ENCODE measurements at places on chromosomes 12 and 14.

GRCh38 chr12:71057330-71057729 lies 100.5 kb downstream of the TSPAN8 start:
- H3K36me3 ChIP-seq: no peaks in the 10 kb centered on the region
- H3K4me3 ChIP-seq: no peak overlapping the region

GRCh38 chr12:93802293-93802692 lies 125.1 kb downstream of the CRADD start:
- H3K4me1 ChIP-seq: peaks cover 32% of the 10 kb centered on the region
- no peak for DNase-seq
- H3K4me3 ChIP-seq: no peak overlapping the region
- no peaks in the 10 kb centered on the region for H3K27me3 ChIP-seq

GRCh38 chr12:87861791-87862190 lies 167.4 kb downstream of the C12orf50 start:
- H3K27me3 ChIP-seq: no peaks in the 10 kb centered on the region
- no peaks in the 10 kb centered on the region for H3K36me3 ChIP-seq

- no peaks in the 10 kb centered on the region for H3K4me1 ChIP-seq
- no peaks in the 10 kb centered on the region for H3K27me3 ChIP-seq
- no peaks in the 10 kb centered on the region for H3K36me3 ChIP-seq
- no peak for DNase-seq
- no peak overlapping the region for H3K4me3 ChIP-seq
These were observed 102.8 kb upstream of the TMCC3 start for GRCh38 chr12:94753036-94753679.

GRCh38 chr12:90069711-90070110 lies 361.1 kb upstream of the ATP2B1 start:
- no peaks in the 10 kb centered on the region for H3K36me3 ChIP-seq
- DNase-seq: no peak
- H3K4me3 ChIP-seq: no peak overlapping the region
- no peak overlapping the region for H3K27ac ChIP-seq
- no peaks in the 10 kb centered on the region for H3K27me3 ChIP-seq

DNA sequence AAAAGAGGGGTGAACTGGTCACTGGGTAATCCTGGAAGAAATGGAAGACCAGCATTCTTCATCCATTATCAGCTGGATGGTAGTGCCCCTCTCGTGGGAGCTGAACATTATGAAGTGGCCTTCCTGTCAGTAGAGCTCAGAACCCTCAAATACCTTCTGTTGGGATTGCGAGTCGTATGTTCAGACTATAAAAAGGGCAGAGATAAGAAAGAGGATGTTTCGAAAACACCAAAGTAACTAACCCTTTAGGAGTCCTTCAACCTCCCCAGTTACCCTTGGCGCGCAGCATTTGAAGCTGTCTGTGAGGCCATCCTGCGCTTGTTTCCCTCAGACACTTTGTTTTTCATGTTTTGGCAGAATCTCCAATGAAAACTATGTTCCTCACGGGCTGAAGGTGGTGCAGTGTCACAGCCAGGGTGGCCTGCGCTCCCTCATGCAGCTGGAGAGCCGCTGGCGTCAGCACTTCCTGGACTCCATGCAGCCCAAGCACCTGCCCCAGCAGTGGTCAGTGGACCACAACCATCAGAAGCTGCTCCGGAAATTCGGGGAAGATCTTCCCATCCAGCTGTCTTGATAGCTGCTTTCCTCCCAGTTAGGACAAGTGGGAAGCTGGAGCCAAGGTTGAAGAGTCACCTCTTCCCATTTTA lies 19.3 kb upstream of the GALNT16 start:
- H3K27ac ChIP-seq: no peak overlapping the region
- H3K4me1 ChIP-seq: peaks cover 5% of the 10 kb centered on the region
- H3K27me3 ChIP-seq: no peaks in the 10 kb centered on the region
- no peaks in the 10 kb centered on the region for H3K36me3 ChIP-seq
- DNase-seq: no peak
- H3K4me3 ChIP-seq: no peak overlapping the region

DNA sequence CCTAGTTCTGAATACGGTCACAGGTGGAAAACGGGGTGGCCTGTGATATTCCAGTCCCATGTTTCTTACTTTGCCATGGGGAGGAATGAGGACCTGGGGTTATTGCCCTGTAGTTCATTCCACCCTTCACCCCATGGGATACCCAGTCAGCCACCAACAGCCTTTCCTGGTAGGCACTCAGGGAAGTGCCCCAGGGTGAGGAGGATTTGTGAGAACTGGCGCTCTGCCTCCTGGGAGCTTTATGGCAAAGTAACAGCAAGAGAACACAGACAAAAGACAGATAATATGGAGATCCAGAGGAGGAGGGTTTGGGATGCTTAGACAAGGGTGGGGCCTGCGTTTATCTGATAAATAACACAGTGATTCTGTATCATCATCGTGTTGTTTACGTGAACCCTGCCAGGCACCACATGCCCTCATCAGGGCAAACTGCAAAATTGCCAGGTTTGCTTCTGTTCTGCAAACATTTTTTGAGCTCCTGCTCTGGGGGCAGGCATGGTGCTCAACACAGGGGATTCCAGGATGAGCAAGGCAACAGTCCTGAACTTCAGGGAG lies 223.5 kb downstream of the SLC41A2 start:
- H3K27me3 ChIP-seq: no peaks in the 10 kb centered on the region
- no peak for DNase-seq
- no peaks in the 10 kb centered on the region for H3K36me3 ChIP-seq
- no peak overlapping the region for H3K4me3 ChIP-seq
- no peak overlapping the region for H3K27ac ChIP-seq

DNA sequence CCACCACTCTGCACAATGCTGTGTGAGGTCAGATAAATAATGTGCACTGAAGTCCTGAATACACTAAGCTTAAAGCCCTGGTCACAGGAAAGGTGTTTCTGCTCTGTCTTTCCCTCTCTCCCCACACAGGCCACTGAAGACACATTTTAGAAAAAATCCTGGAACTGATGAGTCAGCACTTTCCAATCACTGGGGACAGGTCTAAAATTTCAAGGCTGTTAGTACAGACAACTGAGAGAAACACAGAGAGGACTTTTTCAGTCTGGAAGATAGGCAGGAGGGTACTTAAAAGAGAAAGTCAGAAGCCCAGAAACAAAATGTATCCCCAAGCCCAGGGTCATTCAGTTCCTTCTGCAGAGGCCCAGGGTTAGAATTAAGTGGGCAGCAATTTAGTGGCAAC lies 333.9 kb upstream of the CCDC196 start:
- DNase-seq: no peak
- no peak overlapping the region for H3K4me3 ChIP-seq
- H3K4me1 ChIP-seq: peaks cover 4% of the 10 kb centered on the region
- H3K27me3 ChIP-seq: no peaks in the 10 kb centered on the region

- no peaks in the 10 kb centered on the region for H3K27me3 ChIP-seq
- no peaks in the 10 kb centered on the region for H3K36me3 ChIP-seq
- no peak for DNase-seq
- no peak overlapping the region for H3K4me3 ChIP-seq
These were observed 64.9 kb upstream of the STRN3 start for GRCh38 chr14:31090883-31091764.

GRCh38 chr12:22042976-22043669 lies 2.9 kb upstream of the CMAS start:
- no peak overlapping the region for H3K4me3 ChIP-seq
- no peaks in the 10 kb centered on the region for H3K27me3 ChIP-seq
- H3K4me1 ChIP-seq: peaks cover 12% of the 10 kb centered on the region
- no peak overlapping the region for H3K27ac ChIP-seq
- no peaks in the 10 kb centered on the region for H3K36me3 ChIP-seq

DNA sequence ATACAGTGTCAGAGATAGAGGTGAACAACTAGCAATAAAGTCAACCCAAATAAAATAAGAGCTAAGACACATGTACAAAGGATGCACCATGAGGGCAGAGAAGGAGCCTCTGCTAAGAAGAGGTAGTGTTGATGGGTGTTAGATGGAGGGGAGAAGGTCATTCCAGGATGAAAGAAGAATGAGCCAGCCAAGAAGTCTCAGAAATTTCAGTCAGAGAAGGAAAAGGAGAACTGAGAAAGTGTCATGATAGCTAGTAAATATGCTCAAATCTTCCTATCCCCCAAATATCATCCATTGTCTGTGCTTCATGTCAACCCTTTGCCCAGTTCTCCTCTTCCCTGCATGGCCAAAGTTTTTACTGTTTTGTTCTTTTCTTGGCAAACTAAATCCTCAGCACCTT lies 225.2 kb upstream of the BTG1 start:
- no peak overlapping the region for H3K27ac ChIP-seq
- H3K27me3 ChIP-seq: no peaks in the 10 kb centered on the region
- no peak overlapping the region for H3K4me3 ChIP-seq
- DNase-seq: no peak
- no peaks in the 10 kb centered on the region for H3K36me3 ChIP-seq

DNA sequence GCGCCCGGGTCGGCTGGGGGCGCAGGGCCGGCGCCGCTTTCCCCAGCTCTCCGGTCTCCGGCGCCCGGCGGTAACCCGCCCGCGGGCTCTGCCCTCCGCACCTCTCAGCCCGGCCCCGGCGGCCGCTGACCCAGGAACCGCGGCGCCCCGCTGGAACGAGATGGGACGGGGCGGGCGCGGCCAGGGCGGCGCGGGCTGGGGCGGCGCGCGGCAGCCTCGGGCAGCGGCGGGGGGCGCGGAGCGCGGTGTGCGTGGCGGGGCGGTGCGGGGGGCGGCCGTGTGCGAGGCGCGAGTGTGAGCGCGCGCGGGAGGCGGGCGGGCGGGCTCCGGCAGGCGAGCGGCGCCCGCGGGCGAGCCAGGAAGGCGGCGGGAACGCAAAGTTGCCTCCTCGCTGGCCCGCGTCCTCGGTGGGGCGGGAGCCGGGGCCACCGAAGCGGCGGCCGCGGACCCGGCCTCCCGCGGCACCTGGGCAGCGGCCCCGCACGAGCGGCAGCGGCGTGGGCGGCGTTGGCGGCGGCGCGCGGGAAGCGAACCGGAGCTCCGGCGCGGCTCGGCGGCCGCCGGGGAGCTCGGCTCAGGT lies 671 bp upstream of the DIO3 start:
- H3K36me3 ChIP-seq: no peaks in the 10 kb centered on the region
- H3K4me1 ChIP-seq: peaks cover 54% of the 10 kb centered on the region
- H3K4me3 ChIP-seq: peak overlapping the region; percentile 62
- peak overlapping the region; percentile 90 for H3K27ac ChIP-seq
- peaks cover 7% of the 10 kb centered on the region for H3K27me3 ChIP-seq
- no peak for DNase-seq

GRCh38 chr14:101849125-101849524 lies 87.6 kb downstream of the PPP2R5C start:
- H3K36me3 ChIP-seq: no peaks in the 10 kb centered on the region
- H3K27me3 ChIP-seq: no peaks in the 10 kb centered on the region
- peaks cover 29% of the 10 kb centered on the region for H3K4me1 ChIP-seq

DNA sequence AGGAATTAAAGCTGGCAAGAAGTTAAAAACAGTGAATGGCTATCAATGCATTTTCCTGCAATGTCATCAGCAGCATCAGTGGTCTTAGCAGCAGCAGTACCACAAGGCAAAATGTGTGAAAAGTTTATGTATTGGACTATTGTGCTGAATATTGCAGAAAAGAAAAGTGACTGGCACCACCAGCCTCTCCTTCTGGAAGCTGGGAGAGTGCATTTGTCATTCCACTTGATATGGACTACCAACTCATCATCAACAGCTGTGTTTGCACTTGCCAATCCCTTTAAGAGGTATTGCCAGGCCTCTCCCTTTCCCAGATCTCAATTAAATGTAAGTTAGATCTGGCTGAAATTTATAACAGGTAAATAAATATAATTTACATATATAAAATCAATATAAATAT lies 151.0 kb upstream of the GZMB start:
- H3K4me1 ChIP-seq: peaks cover 9% of the 10 kb centered on the region
- no peaks in the 10 kb centered on the region for H3K27me3 ChIP-seq
- no peaks in the 10 kb centered on the region for H3K36me3 ChIP-seq
- no peak overlapping the region for H3K4me3 ChIP-seq

DNA sequence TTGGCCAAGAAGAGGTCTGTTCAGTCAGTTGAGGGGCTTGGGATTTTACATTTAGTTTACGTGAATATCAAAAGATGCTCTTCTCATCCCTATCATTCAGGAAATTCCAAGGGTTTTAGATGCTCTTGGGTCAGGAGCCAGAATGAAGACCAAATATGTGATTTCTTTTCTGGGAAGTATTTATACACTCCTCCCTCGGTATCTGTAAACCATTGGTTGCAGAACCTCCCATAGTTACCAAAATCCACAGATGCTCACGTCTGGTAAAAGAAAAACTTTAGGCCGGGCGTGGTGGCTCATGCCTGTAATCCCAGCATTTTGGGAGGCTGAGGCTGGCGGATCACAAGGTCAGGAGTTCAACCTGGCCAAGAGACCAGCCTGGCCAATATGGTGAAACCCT lies 75.9 kb downstream of the TNFAIP2 start:
- H3K36me3 ChIP-seq: no peaks in the 10 kb centered on the region
- H3K27ac ChIP-seq: peak overlapping the region; percentile 87
- DNase-seq: no peak
- no peaks in the 10 kb centered on the region for H3K27me3 ChIP-seq
- H3K4me1 ChIP-seq: peaks cover 20% of the 10 kb centered on the region

GRCh38 chr12:133165776-133166175 lies 15.5 kb upstream of the ZNF268 start:
- no peaks in the 10 kb centered on the region for H3K36me3 ChIP-seq
- no peak overlapping the region for H3K4me3 ChIP-seq
- H3K4me1 ChIP-seq: no peaks in the 10 kb centered on the region
- no peaks in the 10 kb centered on the region for H3K27me3 ChIP-seq

DNA sequence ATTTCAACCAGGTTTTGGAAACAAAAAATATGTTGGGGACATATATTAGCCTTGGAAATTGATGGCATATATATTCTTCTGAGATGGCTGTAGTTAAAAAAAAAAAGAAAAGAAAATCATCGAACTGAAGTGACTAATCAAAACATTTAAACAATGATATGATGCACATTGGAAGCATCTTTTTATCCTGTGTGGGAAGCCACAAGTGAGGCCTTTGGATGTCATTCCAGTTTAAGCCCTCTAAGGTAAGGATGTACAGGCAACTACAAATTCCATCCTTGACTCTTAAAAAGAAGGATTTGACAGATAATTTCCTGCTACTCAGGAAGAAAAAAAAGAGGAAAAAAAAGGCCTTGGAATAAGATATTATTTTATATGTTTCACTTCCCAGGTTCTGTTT lies 9.6 kb upstream of the PTPRB start:
- H3K36me3 ChIP-seq: no peaks in the 10 kb centered on the region
- peaks cover 12% of the 10 kb centered on the region for H3K4me1 ChIP-seq
- no peak for DNase-seq

DNA sequence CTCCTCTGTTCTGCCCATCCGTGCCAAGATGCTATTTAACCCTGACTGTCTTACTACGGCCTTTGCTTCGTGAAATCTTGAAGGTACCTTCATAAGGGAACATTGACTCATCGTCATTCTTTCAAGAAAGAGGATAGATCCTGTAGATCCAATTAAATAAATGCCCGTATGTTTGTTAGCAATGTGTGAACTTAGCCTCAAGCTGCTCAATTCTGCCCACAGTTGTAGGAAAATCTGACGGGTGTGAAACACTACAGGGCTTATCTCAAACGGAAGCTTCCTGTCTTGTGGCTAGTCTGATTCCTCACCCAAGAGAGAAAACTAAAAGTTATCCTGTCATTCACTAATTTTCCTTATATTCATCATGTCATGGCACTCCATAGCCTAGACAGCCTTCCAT lies 168.0 kb upstream of the TBX3 start:
- no peaks in the 10 kb centered on the region for H3K36me3 ChIP-seq
- no peak overlapping the region for H3K27ac ChIP-seq
- no peaks in the 10 kb centered on the region for H3K27me3 ChIP-seq
- H3K4me3 ChIP-seq: no peak overlapping the region
- no peaks in the 10 kb centered on the region for H3K4me1 ChIP-seq
- DNase-seq: no peak

GRCh38 chr12:58727521-58727920 lies 192.8 kb downstream of the LRIG3 start:
- no peak overlapping the region for H3K27ac ChIP-seq
- no peaks in the 10 kb centered on the region for H3K27me3 ChIP-seq
- H3K4me1 ChIP-seq: no peaks in the 10 kb centered on the region
